ENCODE measurements at places on chromosomes 7 and 10.

GRCh38 chr7:45088146-45088701, 545 bp downstream of the NACAD start:
- no peak for DNase-seq

GRCh38 chr10:80535671-80536360, 1.9 kb upstream of the SH2D4B start:
- DNase-seq: no peak

GRCh38 chr10:96495544-96495943, 18.2 kb downstream of the TLL2 start:
- DNase-seq: no peak

DNA sequence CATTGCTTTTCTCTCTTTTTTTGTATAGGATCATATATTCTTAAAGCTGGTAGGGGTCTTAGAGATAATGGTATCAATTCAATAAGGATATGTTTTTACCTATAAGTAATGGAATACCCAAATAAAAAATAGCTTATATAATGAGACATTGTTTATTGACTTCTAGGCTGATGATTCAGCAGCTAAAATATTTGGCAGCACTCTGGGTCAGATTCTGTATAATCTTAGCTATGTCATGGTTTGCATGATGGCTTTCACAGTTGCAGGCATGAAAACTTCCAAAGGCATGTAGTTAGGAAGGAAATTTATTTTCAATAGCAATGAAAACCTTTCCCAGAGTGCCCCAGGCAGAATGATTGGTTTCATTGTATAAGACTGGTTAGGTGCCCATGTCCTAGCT, 32.1 kb upstream of the A1CF start:
- DNase-seq: no peak

- no peak for DNase-seq
These were observed 132.3 kb downstream of the MTPAP start for GRCh38 chr10:30216821-30217220.

DNA sequence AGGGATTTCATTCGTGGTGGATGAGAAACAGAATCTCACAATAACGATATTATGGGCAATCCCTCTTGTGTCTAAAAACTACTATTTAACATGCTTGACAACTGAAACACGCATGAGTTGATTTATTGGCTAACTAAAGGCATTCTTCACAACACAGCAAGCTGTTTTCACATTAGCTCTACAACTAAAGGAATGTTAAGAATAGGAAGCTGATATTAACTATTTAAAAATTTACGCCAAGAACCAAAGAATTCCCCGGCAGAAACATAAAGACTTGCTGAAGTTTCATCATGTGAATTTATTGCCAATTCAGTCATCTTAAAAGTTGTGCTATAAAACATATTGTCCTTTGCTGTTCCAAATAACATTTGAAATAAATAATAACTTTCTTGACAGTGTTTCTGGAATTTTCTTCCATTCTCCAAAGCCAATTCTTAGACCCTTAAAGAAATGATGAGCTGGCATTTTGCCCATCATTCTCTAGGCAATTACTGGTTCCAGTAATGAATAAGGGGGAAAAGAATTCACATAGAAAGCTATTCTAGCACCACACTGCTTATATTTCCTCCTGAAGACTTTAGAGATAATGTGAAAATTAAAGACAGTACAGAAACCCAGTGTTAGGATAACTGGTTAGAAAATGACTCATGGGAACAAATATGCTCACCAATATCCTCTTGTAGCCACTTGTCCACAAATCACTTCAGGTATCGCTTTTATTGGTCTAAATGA, 233.1 kb downstream of the PARD3 start:
- no peak for DNase-seq

- no peak for DNase-seq
These were observed 45.7 kb upstream of the GTF2IRD1 start for GRCh38 chr7:74407958-74408357.

DNA sequence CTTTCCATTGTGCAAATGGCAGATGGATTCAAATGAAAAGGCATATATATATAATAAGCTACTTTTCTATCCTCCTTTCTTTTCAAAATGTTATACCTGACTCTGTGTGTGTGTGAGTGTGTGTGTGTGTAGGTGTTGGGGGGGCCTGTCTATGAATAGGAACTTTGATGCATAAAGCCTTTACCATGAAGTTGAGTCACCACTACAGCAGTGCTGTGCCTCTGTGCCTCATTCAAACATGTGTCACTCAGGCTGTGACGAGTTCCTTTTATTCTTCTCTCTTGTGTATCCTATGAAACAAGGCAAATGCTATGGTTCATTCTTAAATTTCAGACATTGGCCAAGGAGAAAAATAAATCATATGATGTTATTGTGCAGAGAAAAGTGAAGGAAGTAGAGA, 52.7 kb upstream of the DKK1 start:
- DNase-seq: no peak

DNA sequence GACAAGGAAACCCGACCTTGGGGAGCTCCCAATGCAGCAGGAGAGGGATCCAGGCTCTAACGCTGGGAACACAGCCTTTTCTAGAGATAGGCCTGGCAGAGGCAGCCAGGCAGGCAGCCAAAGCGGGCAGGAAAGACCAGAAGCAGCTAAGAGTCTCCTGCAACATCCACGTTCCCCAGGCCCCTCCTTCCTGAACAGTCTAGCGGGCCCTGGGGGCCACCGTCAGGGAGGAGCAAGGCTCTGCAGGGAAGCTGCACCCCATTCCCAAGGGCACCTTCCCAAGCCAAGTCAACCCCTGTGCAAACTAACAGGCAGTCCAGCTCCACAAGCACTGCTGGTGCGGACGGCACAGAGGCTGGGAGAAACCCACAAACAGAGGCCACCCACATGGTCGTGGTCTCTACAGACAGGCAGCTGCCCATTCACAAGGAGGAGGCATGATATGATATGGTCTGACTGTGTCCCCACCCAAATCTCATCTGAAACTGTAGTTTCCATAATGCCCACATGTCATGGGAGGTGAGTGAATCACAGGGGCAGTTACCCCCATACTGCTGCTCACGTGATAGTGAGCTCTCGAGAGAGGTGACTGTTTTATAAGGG, 115.7 kb downstream of the MAD1L1 start:
- DNase-seq: no peak

DNA sequence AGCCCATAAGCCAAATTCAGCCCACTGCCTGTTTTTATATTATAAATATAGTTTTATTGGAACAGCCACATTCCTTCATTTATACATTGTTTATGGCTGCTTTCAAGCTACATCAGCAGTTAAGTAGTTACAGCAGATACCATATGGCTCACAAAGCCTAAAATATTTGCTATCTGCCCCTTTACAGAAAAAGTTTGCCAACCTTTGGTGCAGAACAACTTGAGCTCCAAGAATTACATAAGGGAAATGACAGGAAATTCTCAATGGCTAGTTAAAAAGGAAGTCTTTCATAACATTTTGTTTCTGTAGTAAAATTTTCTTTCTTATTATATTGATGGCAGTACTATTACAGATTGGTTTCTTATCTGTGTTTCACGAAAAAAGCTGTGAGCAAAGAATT, 59.3 kb downstream of the COL28A1 start:
- no peak for DNase-seq

GRCh38 chr10:62021128-62021665, 119.7 kb downstream of the ARID5B start:
- DNase-seq: no peak

DNA sequence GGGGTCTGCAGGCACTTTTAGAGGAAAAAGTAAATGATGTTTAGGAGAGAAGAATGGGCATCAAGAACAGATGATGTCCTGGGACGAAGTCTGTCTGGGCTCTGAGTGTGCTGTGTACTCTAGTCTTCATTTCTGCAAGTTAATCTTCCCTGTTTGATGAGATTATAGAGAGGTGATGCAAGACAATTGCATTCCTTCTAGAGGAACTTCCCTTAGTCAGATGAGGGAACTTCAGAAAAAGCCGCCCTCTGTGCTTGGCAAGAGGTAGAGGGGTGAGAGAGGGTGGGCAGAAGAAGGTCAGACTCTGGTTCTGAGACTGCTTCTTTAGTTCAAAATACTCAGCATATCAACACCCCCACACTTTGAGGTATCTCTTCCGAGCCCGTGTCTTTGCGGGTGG, 797.9 kb downstream of the LRMDA start:
- DNase-seq: no peak

DNA sequence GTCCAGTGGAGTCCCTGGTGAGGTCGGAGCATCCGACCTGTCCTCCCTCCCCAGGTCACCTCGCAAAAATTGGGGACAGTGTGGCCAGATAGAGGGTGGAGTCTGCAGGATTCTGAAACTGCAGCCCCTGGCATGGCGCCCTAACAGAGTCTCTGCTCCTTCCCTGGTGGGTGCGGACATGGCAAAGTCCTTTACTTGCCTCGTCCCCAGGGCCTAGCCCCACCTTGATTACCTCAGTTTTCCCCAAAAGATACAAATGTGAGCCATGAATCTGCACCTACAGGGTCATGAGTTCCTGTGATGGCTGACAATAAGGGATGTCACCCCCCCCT, 47.7 kb downstream of the NPVF start:
- DNase-seq: no peak

Data from NCI-H2227 treated with DMSO at 0.1 percent for 48 hours (cell line).